Daoy (cell line): ENCODE measurements at places on chromosomes 2 and 18. TPM values are rescaled to one million over a fixed set of nuclear protein-coding genes. Genes with fewer than 3 reads are reported as not detected.

The TDRD15 gene
- 5.2 and 6.7 TPM in 2 replicates for total RNA-seq

DNA sequence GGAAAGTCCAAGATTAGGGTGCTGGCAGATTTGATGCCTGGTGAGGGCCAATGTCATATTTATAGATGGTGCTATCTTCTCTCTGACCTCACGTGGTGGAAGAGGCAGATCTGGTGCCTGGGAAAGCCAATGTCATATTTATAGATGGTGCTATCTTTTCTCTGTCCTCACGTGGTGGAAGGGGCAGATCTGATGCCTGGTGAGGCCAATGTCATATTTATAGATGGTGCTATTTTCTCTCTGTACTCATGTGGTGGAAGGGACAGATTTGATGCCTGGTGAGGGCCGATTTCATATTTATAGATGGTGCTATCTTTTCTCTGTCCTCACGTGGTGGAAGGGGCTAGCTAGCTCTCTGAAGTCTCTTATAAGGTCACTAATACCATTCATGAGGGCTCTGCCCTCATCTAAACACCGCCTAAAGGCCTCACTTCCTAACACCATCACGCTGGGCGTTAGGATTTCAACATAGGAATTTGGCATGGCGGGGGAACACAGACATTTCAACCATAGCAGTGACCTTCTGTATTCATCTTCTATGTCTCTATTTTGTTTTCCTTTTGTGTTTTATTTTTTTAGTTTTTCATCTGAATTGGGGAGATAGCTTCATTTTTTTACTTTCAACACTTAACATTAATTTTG is 278.4 kb downstream of the SPAG16 start:
- DNase-seq, result no peak

- DNase-seq, result no peak
These were observed 46.3 kb upstream of the SEMA4C start for GRCh38 chr2:96916156-96916630.

- DNase-seq, result no peak
These were observed 333.3 kb upstream of the KYNU start for GRCh38 chr2:142544173-142544572.
